ENCODE measurements at places on chromosomes 12 and 14.

DNA sequence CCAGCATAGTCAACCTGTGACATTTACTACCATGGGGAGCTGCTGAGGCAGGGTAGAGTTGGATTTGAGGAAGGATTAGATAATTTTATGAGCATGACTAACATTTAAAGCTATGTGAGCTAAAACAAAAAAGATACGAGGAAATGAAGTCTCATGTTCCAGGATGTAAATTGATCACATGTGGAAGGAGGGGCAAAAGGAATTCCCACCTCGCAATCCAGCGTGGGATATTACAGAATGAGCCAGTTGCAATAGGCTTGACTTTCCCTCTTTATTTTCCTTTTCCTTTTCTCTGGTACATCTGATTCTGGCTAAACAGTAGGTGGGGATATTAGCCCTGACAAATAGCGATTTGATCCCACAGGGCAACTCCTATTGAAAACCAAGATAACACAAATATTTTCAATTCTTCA lies 214.9 kb upstream of the HMGA2 start:
- no peak for DNase-seq

DNA sequence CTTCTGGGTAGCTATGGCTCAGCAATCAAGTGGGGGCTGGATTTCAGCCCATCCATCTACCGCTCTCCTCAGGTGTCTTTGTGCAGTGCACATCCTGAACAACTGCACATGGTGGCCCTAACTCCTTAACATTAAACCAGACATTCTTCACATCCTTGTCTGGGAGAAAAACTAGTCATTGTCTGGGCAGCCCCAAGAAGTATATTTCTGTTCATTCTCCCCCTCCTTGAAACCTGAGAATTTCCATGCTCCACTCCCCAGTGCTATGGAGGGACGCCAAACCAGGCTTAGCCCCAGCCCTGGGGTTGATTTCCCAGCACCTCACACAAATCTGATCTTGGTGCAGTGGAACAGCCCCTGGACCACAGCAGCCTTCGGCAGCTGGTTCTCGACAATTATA lies 13.4 kb downstream of the MYL2 start:
- DNase-seq = no peak

DNA sequence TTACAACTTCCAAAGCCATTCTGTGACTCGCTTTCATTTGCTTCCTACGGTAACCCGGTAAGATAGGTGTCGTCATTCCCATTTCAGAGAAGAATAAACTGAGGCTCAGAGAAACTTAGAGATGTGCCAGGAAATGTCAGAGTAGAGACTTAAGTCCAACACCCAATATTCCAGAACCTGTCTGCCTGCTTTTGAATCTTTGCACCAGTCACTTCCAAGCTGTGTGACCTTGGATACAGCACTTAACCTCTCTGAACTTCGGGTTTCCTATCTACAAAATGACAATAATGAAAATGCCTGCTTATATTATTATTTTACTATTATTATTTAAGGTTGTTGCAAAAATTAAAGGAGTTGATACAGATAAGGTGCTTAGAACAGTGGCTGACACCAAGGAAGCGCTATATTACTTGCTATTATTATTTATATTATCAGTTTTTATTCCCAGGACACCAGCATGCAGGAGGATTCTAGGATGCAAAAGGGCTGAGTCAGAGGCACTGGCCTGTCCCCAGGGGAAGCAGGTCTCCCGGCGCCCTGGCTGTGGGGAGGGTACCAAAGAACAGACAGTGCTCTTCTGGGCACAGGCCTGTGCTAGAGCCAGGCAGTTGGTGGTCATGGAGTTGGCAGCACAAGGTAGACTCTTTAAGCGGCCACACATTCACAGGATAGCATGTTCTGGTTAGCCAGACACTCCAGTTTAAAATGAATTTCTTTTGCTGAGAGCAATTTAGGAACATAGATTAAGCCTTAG lies 5.4 kb downstream of the HSPB8 start:
- DNase-seq = no peak

GRCh38 chr14:93137864-93138263 lies 22.1 kb upstream of the ITPK1 start:
- peak; percentile 25 for DNase-seq

DNA sequence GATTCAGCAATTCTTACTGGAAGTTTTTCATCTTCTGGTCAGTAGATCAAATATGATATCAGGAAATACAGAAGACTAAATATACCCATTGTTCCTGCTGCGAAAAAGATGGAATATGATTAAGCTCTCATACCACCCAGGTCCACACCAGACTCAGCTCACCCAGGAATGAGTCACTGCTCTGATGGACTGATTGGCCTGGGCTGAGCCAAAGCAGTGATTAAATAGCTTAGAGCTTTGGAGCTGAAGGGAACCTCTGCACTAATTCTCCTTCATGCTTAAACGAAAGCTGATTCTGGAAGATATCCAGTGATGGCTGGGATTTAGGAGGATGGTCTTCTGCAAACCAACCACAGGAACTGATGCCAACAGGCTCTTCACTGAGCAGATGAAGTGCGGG lies 62.0 kb upstream of the SYT1 start:
- DNase-seq = no peak

- no peak for DNase-seq
These were observed 10.1 kb upstream of the DLGAP5 start for GRCh38 chr14:55201219-55202101.

- no peak for DNase-seq
These were observed 34.8 kb downstream of the DLK1 start for GRCh38 chr14:100761481-100761880.

DNA sequence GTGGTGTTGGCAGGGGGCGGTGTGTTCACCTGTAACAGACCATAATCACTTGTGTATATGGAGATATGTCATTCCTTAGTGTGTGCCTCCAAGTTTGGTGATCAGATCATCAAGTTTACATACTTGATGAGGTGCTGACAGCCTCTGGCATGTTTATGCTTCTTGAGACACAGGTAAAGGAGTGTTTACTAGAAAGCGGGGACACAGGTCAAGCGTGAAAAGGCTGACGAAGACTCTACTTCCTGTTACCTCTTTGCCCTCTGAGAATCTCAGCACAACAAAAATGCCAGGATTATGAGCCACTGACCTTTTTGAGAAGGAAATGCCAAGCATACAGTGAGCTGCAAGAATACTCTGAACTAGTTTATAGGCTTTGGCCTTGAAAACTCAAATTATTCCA lies 29.6 kb downstream of the PRDM4 start:
- DNase-seq = no peak

- DNase-seq = peak; percentile 61
These were observed 2.1 kb downstream of the CHST11 start for GRCh38 chr12:104458694-104459367.

GRCh38 chr12:109588461-109589239 lies 15.1 kb downstream of the MVK start:
- no peak for DNase-seq

DNA sequence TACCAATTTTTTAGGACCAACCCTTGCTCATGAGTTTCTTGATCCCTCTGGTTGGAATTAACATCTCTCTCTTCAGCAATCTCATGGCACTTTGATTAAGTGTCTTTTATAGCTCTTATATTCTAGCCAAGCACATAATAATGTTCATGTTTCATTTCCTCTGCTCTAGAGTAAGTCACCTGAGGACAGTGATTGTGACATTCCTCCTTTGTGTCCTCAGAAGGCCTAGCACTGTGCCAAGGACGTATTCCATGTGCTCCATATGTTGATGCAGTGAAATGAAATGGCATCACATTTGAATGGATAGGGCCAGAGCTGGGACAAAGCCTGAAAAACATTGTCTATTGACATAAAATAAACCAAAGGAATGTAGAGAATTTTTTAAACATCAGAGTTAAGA lies 322.8 kb upstream of the PRICKLE1 start:
- no peak for DNase-seq

GRCh38 chr14:97458255-97458654 lies 661.1 kb downstream of the VRK1 start:
- no peak for DNase-seq

GRCh38 chr12:5881666-5882065 lies 63.4 kb downstream of the ANO2 start:
- DNase-seq = no peak

DNA sequence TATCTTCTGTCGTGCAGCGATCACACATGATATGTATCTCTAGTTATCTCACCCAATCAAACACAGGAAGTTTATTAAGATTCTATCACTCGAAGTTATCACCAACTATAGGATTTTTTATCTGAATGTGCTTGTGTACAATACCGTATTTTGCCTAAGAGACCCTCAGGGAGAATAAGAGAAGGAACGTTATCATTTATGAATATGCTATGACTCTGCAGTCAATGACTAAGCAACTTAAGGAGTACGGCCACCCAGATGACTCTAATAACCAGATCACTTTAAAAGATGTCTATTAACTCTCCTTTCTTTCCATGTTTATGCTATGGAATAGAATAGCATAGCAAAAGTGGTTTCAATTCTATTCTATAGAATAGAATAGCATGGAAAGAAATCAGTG lies 486.4 kb downstream of the BCL11B start:
- no peak for DNase-seq

DNA sequence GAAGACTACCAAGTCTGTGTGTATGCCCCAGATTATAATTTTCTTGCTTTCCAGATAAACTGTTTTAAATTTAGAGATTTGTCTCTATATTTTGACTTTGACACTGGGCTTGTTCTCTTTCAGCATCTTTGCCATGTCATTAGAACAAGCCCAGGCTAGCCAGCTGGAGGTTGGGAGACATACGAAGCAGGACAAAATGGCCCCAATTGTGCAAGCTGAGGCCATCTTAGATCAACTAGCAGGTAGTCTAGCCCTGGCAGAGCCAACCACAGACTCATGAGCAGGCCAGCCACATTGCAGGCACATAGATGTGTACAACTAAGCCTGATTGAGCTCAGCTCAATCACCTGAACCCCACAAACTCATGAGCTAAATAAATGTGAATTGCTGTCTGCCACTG lies 321.4 kb downstream of the ATP23 start:
- DNase-seq = no peak

GRCh38 chr14:54257424-54257823 lies 139.4 kb upstream of the CDKN3 start:
- DNase-seq = no peak

- DNase-seq = no peak
These were observed 32.9 kb downstream of the MED13L start for GRCh38 chr12:116244474-116245090.

GRCh38 chr12:22677781-22678574 lies 53.0 kb downstream of the ETNK1 start:
- DNase-seq = no peak

DNA sequence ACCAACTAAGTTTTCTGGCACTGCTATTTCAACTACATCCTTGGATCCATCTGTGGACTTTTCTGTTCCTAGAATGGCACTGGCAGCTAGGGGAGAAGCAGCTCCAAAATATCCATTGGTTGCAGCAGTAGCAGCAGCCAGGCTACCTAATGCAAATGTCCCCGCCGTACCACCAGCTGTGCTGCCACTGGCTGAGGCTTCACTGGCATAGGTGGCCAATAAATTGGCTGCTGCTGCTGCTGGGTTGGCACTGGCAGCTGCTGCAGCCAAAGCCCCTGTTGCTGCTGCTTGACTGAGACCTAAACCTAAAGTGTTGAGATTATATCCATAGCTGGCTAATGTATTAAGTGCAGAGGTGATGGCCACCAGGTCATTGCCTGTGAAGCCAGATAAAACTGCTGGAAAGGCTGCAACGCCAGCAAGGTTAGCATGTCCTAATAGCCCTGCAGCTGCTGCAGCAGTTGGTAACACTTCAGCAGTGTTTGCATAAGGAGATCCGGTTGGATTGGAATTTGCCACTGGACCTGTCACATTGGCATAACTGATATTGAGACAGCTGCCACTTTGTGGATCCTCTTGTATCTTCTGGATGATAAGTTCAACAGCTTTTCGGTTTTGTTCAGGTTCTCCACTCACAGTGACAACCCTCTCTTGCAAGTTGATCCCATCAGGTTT lies 149.5 kb downstream of the NOVA1 start:
- no peak for DNase-seq

DNA sequence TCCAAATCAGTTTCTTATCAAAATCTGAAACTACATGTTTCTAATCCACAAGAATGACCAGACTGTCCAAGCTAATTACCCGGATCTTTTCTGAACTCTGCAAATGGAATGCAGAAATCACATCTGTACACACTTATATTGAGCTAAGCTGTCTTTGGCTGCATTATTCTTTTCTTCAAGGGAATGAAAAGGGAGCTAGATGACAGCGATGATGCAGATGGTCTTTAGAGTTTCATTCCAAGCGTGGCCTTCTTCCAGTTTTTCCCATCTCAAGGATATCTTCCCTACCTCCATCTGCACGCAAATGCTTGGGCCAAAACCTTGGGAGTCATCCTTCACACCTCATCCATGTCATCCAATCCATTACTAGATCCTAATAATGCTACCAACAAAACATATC lies 12.6 kb downstream of the KCNH5 start:
- no peak for DNase-seq

GRCh38 chr12:5944053-5944452 lies 1.0 kb downstream of the ANO2 start:
- no peak for DNase-seq

GRCh38 chr12:93743999-93744689 lies 67.0 kb downstream of the CRADD start:
- no peak for DNase-seq

GRCh38 chr14:69672356-69672755 lies 61.0 kb downstream of the SUSD6 start:
- DNase-seq = no peak

DNA sequence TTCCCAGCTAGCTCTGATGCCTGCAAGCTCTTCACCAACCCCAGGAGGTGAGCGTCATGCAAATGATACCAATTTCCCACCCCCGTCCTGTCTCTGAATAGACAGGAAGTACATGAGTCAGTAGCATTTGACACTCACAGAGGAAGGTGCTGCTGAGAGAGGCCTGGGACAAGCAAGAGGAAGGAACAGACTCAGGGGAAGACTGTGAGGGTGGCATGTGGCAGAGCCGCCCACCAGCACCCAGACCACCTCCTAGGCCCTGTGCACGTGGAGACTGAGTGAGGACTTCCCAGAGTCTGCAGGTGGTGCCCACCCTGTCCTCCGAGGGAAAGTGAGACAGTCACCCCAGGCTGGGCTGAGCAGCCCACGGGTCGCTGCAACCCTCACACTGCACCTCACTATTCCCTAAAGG lies 199.5 kb upstream of the SFSWAP start:
- DNase-seq = peak; percentile 31

DNA sequence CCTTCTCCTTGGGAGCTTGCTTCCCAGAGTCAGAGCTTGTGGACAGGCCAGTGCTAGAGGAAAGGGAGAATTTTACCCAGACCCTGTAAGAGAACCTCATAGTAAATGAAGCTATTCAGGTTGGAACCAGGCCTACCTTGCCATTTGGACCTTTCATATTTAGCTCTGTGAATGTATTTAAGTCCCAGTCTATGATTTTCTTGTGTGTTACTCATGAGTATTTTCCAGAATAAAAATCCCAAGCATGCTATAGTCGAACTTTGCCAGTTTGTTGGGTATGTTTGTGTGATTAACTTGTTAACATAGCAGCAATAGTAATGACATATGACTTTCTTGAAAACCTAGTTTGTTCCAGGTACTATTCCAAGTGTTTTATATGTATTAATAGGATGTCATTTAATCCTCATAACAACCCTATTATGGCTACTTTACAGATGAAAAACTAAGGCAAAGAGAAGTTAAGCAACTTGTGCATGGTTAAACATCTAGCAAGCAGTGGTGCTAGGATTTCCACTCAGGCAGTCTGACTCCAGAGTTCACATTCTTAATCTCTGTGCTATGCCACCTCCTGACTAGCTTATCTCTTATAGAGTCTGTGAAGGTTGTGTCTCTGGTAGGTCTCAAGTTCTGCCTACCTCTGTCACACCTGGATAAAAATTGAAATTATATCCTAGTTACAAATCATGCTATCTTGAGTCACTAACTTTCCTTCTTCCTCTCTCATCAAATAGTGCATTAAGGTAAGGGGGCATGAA lies 47.9 kb upstream of the GARIN2 start:
- no peak for DNase-seq
